ENCODE measurements at places on chromosomes 5 and 9. TPM values are rescaled to one million over a fixed set of nuclear protein-coding genes. Genes with fewer than 3 reads are reported as not detected.

PLK2 gene
- 6.4 TPM for polyA plus RNA-seq

TAF11L3 gene
- not detected for polyA plus RNA-seq

ALDH1B1 gene
- 10.9 TPM for polyA plus RNA-seq

PPP2CA gene
- 259 TPM for polyA plus RNA-seq

DNA sequence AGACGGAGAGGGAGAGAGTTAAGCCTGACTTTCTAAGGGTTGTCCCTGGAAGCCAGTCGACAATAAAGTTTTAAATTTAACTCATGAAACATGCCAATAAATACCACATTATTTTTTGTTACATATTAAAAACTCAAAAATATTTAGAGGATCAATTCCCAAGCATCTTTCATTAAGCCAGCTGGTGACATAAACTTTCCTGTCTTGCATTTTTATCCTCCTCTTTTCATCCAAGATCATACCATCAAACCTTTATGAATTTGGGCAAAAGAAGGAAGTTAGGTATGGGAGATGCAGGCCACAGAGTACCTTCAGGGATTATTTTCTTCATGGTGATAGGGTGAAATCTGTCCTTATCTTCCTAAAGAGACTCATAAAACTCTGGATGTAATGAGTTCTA lies 178.3 kb upstream of the FBXL17 start:
- H3K36me3 ChIP-seq: no peaks in the 10 kb centered on the region
- no peaks in the 10 kb centered on the region for H3K4me1 ChIP-seq
- DNase-seq: no peak

DNA sequence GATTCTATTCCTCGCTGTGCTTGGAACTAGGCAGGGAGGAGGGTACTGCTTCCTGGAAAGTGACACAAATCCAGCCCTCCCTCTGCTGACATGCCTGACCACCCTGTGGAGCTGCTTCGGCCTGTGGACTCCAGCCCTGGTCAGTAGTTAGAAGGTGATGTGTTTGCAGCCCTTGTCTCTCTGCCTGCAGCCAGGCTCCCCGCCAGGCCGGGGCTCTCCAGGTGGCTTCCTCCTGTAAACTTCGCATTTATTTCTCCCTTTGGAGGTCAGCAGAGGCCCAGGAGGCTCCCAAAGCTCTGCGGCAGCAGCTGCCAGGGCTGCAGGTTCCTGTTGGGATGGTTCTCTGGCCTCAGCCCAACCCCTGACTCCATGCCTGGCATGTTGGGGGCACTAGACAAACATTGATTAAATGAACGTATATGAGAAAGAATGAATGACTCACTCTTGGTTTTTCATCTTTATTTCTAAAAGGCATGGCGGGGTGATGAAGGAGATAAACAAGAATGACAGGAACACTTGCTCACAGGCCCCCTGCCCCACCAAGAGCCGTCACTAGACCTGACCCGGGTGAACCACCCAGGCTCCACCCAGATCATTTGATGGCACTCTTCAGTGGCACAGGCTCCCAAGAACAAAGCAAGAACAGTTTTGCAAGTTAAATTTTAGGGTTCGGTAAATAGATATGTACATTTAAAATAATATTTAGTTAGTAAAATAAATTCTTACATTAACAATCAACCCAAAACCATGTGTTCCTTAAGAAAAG lies 8.4 kb upstream of the IRX2 start:
- no peak overlapping the region for H3K27ac ChIP-seq
- H3K4me1 ChIP-seq: no peaks in the 10 kb centered on the region
- H3K4me3 ChIP-seq: no peak overlapping the region
- DNase-seq: no peak
- H3K36me3 ChIP-seq: no peaks in the 10 kb centered on the region

DNA sequence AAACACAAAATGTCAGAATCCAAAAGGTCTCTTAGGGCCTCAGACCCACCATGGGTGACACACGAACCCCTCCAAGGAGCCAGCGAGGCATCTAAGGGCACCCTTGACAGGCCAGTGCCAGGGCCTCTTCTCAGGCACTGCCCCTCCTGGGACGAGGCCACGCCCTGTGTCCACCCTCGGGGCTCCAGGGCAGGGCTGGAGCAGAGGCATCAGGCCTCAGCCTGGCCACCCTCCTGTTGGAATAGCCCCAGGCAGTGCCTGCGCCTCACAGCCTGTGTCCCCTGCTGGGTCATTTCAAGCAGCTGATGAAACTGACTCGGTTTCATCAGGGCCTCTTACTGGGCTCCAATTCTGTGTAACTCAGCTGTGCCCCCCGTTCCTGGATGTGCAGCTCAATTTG lies 32.8 kb upstream of the SUSD3 start:
- peak overlapping the region; percentile 77 for H3K27ac ChIP-seq
- H3K36me3 ChIP-seq: peaks cover 8% of the 10 kb centered on the region
- H3K27me3 ChIP-seq: no peaks in the 10 kb centered on the region
- no peak overlapping the region for H3K4me3 ChIP-seq
- H3K4me1 ChIP-seq: peaks cover 53% of the 10 kb centered on the region
- no peak for DNase-seq

GRCh38 chr5:1414311-1415058 lies 30.8 kb downstream of the SLC6A3 start:
- no peaks in the 10 kb centered on the region for H3K36me3 ChIP-seq
- H3K27me3 ChIP-seq: peaks cover 6% of the 10 kb centered on the region
- H3K4me1 ChIP-seq: no peaks in the 10 kb centered on the region
- no peak overlapping the region for H3K27ac ChIP-seq
- no peak overlapping the region for H3K4me3 ChIP-seq

DNA sequence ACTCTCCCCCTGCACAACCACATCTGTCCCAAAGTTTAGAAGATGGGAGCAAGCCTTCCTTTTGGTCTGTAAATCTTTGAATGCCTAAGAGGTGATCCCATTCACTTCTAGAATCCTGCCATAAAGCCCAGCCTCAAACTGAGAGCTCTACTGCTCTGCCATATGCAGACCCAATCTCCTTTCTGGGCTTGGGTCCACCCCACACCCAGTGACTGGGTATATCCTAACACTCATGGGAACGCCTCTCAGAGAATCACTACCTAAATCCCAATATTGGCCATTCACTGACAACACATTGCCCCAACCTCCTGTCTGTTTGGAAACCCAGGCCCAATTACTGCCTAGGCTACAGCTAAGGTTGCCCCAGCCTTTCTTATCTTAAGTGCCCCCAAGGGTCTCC lies 90.7 kb downstream of the MAMDC2 start:
- no peaks in the 10 kb centered on the region for H3K4me1 ChIP-seq
- no peak overlapping the region for H3K4me3 ChIP-seq
- no peak overlapping the region for H3K27ac ChIP-seq
- H3K27me3 ChIP-seq: peaks cover 4% of the 10 kb centered on the region
- no peak for DNase-seq
- no peaks in the 10 kb centered on the region for H3K36me3 ChIP-seq

DNA sequence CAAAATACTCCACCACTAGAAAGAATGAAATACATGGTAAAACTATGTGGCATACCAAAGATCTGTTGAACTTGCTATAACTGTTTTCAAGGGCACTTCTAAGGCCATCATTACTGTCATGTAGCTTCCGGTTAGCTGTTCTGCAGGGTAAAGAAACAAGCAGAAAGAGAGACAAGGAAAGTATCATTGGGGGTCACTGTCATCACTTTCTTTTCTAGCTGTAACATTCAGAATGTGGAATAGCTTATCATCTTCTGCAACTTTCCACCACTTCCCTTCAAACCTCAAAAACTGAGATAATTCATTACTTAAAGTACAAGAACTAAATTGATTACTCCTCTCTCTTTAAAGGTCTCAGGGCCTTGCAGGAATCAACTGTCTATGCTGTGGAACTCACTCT lies 57.6 kb downstream of the RASEF start:
- H3K27me3 ChIP-seq: no peaks in the 10 kb centered on the region
- H3K4me1 ChIP-seq: no peaks in the 10 kb centered on the region
- DNase-seq: no peak
- H3K4me3 ChIP-seq: no peak overlapping the region

DNA sequence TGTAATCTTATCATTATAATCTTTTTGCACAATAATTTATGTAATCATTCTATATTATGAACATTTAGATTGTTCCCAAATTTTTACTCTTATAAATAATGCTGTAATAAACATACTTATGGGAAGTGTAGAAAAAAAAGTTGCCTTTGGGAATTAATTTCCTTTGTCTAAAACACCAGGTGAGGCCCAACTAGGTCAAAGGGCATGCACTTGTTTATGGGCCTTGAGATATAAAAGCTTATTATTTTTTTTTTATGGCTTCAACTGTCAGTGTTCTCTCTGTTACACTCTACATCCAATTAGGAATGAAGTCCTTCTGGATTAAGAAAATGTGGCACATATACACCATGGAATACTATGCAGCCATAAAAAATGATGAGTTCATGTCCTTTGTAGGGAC lies 6.5 kb upstream of the PRLR start:
- no peaks in the 10 kb centered on the region for H3K36me3 ChIP-seq
- no peaks in the 10 kb centered on the region for H3K4me1 ChIP-seq
- no peak for DNase-seq
- no peak overlapping the region for H3K4me3 ChIP-seq
- H3K27me3 ChIP-seq: peaks cover 2% of the 10 kb centered on the region
- no peak overlapping the region for H3K27ac ChIP-seq

- no peak overlapping the region for H3K4me3 ChIP-seq
- no peaks in the 10 kb centered on the region for H3K27me3 ChIP-seq
- no peaks in the 10 kb centered on the region for H3K4me1 ChIP-seq
- no peak overlapping the region for H3K27ac ChIP-seq
- H3K36me3 ChIP-seq: peaks cover 3% of the 10 kb centered on the region
Measured at GRCh38 chr9:102069969-102070368, 331.5 kb upstream of the GRIN3A start.

GRCh38 chr9:133733796-133734533 lies 4.2 kb downstream of the SARDH start:
- DNase-seq: no peak
- H3K4me1 ChIP-seq: peaks cover 13% of the 10 kb centered on the region
- no peak overlapping the region for H3K4me3 ChIP-seq
- H3K36me3 ChIP-seq: no peaks in the 10 kb centered on the region
- no peak overlapping the region for H3K27ac ChIP-seq
- peaks cover 3% of the 10 kb centered on the region for H3K27me3 ChIP-seq

DNA sequence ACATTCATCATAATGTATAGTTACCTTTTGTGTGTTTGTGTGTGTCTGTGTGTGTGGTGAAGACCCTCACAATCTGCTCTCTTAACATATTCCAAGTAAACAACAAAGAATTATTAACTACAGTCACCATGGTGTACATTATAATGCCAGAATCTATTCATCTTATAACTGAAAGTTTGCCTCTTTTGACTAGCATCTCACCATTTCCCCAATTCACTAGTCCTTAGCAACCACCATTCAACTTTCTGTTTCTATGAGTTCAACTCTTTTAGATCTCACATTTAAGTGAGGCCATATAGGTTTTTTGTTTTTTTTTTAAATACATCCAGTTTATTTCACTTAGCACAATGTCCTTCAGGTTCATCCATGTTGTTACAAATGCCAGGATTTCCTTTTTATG lies 83.6 kb downstream of the SMC2 start:
- H3K4me1 ChIP-seq: no peaks in the 10 kb centered on the region
- no peak overlapping the region for H3K27ac ChIP-seq
- H3K36me3 ChIP-seq: no peaks in the 10 kb centered on the region
- H3K27me3 ChIP-seq: no peaks in the 10 kb centered on the region
- H3K4me3 ChIP-seq: no peak overlapping the region

DNA sequence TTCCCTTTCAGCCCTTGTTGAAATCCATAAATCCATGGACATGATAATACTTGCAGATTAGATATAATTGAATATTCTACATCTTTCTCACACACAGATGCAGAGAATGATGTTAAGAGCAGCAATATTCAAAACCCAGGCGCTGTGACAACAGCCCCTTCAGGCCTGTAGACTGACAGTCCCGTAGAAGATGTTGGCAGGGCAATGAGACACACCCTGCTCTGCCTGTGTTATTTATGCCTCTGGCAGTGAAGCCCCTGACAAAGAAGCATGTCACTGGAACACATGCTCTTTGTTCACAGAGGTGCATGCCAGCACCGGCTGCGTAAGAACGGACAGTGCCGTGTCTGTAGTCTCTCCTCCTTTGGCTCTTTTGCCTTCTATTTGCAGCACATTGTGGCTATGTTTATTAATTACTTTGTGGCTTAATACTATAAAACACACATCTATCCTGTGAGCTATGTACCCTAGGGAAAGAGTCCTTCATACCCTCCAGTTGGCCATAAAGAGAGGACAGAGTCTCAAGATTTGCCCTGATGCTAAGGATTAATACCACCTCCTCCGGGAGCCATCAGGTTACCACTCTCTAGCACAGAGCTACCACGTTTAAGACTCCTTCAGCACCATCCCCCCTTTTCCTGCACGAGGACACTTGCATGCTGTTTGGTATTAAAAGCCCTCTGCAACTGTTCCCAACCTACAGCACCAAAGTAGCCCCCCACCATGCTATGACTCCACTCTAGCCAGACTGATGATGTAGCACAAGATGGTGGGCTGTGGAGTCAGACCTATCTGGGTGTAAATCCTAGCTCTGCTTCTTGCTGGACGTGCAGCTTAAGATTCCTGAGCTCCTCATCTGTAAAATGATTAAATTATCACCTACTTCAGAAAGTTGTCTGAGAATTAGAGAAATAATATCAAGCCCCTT lies 2.0 kb upstream of the ANP32B start:
- peaks cover 11% of the 10 kb centered on the region for H3K27me3 ChIP-seq
- H3K4me1 ChIP-seq: peaks cover 12% of the 10 kb centered on the region
- H3K27ac ChIP-seq: no peak overlapping the region
- no peak for DNase-seq

GRCh38 chr9:127974001-127974768 lies 6.6 kb downstream of the EEIG1 start:
- DNase-seq: no peak
- H3K4me3 ChIP-seq: no peak overlapping the region
- peaks cover 50% of the 10 kb centered on the region for H3K4me1 ChIP-seq
- H3K27ac ChIP-seq: no peak overlapping the region

- H3K27ac ChIP-seq: no peak overlapping the region
- peaks cover 3% of the 10 kb centered on the region for H3K27me3 ChIP-seq
- DNase-seq: no peak
- no peaks in the 10 kb centered on the region for H3K4me1 ChIP-seq
- H3K4me3 ChIP-seq: no peak overlapping the region
Measured at GRCh38 chr9:79353856-79354520, 217.8 kb upstream of the TLE4 start.

DNA sequence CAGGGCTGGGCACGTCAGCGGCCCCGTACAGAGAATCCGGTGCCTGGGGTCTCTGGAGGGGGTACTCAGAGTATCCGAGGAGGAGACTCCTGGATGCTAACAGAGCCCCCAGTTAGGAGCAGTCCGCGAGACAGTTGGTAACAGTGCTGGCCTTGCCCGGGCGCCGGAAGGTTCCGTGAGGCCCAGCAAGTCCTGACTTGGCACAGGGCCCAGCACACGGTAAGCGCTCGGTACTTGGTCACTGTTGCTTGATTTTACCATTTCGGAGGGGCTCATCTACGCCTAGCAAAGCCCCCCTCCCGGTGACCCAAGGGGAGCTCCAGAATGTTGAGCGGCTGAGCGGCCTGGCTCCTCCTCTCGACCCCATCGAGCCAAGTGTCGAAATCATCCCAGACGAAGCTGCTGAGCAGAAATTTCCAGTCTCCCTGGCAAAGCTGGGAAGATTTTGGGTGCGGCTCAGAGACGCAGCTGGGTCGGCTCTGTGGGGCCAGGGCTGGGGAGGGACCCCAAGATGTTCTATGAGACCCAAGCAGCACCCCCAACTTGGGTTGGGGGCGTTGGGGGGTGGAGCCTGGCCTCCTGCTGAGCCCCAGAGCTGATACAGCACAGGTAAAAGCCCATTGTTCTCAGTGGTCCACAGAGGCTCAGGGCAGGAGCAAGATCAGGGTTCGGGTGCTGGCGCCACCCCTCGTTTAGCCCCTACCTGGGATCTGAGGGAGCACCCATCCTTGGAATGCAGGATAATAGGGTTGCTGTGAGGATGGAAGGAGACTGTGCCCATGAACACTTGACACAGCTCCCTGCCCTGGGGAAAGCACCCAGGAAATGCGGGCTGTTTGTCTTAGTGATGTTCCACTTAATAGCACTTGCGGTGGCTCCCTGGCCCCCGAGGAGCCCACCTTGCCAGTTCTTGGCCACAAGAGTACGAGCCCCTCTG lies 137.2 kb downstream of the C9orf50 start:
- no peaks in the 10 kb centered on the region for H3K36me3 ChIP-seq
- H3K4me3 ChIP-seq: peak overlapping the region; percentile 70
- H3K4me1 ChIP-seq: peaks cover 16% of the 10 kb centered on the region
- no peak for DNase-seq

All from immature natural killer cell (primary cell).